ENCODE measurements at places on chromosomes 6 and 20. TPM values are rescaled to one million over a fixed set of nuclear protein-coding genes. Genes with fewer than 3 reads are reported as not detected.

The SNAP25 gene
- polyA plus RNA-seq: 3.8 TPM

DNA sequence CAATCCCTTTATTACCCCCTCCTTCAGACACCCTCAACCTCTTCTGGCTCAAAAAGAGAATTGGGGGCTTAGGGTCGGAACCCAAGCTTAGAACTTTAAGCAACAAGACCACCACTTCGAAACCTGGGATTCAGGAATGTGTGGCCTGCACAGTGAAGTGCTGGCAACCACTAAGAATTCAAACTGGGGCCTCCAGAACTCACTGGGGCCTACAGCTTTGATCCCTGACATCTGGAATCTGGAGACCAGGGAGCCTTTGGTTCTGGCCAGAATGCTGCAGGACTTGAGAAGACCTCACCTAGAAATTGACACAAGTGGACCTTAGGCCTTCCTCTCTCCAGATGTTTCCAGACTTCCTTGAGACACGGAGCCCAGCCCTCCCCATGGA is 2.2 kb downstream of the TNF start:
- H3K4me3 ChIP-seq: no peak overlapping the region
- no peaks in the 10 kb centered on the region for H3K36me3 ChIP-seq
- no peaks in the 10 kb centered on the region for H3K27me3 ChIP-seq
- no peak overlapping the region for H3K27ac ChIP-seq
- DNase-seq: no peak

GRCh38 chr6:138422861-138423260 is 18.8 kb downstream of the HEBP2 start:
- peaks cover 8% of the 10 kb centered on the region for H3K36me3 ChIP-seq
- no peaks in the 10 kb centered on the region for H3K27me3 ChIP-seq
- H3K27ac ChIP-seq: no peak overlapping the region
- no peak overlapping the region for H3K4me3 ChIP-seq
- DNase-seq: peak; percentile 19

GRCh38 chr6:120096696-120097260 is 747.2 kb upstream of the MAN1A1 start:
- no peak for DNase-seq
- H3K4me1 ChIP-seq: no peaks in the 10 kb centered on the region
- H3K4me3 ChIP-seq: no peak overlapping the region
